ENCODE measurements at places on chromosomes 13 and 19.

- peak; percentile 23 for DNase-seq
Measured at GRCh38 chr13:42875475-42876269, 94.3 kb downstream of the FAM216B start.

GRCh38 chr19:40266912-40267600 lies 18.1 kb downstream of the AKT2 start:
- DNase-seq, result no peak

DNA sequence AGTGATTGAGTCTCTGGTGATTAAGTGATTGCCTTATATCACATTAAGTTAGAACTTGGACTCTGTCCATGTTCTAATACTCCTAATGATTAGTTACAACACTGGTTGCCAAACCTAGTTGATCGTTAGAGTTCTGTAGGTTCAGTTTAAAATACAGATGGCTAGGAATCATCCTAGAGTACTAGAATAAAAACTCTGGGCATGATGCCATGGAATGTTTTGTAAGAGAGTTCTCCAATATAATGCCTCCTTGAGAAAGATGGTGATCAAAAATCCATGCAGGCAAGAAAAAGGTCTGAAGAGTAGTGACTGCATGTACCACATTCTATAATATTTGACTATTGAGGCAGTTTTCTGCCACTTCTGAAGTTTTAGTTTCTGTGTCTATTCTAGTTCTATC lies 176.3 kb downstream of the GPC5 start:
- no peak for DNase-seq

GRCh38 chr13:111541752-111542529 lies 221.5 kb downstream of the TEX29 start:
- no peak for DNase-seq

- no peak for DNase-seq
Measured at GRCh38 chr13:36767276-36767675, 51.7 kb upstream of the RFXAP start.

DNA sequence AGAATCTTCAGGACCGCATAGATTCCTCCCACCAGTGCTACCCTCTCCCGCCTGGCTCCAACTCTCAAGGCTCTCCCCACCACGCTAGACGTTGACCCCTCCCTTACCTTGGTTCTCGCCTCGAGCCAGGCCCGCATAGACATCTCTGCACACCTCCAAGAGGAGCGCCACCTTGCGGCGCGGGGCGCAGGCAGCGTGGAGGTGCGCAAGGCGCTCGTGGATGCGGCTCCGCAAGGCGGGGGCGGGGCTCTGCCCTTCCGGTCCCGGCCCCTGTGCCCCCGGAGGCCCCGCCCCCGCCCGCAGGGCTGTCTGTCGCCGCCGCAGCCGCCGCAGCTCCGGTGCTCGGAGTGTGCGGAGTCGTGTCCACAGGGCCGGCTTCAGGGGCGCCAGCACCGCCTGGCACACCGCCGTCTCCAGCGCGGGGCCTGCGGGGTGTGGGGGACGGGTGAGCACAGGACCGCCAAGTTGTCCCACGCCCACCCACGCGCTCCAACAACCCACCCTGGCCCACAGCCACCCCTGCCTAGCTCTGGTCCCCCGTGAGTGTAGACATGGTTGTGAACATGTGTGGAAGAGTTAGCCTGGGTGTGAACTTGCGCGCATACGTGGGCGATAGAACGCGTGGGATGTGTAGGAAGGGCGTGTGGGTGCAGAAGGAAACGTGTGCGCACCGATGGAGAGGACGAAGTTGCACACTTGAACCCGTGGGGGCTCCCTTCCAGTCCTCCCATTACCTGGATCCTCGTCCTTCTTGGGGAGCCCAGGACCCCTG lies 8.1 kb downstream of the RINL start:
- peak; percentile 69 for DNase-seq
